MV-4-11 (cell line): ENCODE measurements at places on chromosomes 5 and 9.

GRCh38 chr9:84492366-84493159 lies 152.0 kb upstream of the SLC28A3 start:
- DNase-seq, result no peak

- no peak for DNase-seq
Observed at GRCh38 chr5:57324861-57325260, 151.0 kb downstream of the GPBP1 start.

DNA sequence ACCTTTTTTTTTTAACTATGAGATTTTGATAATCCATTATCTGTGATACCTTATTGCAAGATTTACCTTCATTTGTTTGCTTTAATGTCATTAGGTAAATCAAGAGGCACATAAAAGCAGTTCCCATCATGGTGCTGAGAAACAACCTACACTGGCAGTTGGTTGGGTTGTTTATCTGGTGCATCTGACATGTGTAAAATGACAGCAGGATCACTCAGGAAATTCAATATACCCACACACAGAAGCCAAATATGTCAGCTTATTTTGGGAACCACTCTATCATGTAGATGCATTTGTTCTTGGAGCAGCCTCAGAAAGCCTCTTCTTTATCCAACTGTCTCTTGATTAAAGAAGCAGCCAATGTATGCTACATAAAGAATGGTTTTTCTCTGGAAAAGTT lies 7.8 kb upstream of the CCDC192 start:
- no peak for DNase-seq

- no peak for DNase-seq
Observed at GRCh38 chr9:28301281-28301680, 728.0 kb upstream of the C9orf72 start.
